B cell (primary cell): ENCODE measurements at places on chromosomes 7 and 10. TPM values are rescaled to one million over a fixed set of nuclear protein-coding genes. Genes with fewer than 3 reads are reported as not detected.

Gene CPN1
- not detected in 2 replicates for total RNA-seq

DNA sequence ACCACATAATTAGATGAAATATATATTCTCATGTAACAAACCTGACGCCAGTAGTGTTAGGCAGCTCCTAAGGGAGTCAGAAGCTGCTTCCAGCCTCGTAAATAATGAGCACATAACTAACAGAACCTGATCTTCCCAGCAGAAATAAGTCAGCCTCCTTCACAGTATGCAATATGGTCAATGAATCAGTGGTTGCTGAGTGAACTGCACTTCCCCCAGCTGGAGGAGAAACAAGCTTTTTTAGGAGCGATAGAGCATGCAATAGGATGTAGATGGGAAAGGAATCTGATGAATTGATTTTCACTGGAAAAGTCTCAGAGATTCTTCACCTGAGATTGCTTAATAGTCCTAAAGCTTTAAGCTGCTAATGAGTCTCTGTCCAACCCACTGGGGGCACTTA is 337.2 kb upstream of the LRGUK start:
- H3K36me3 ChIP-seq: peaks cover 1% of the 10 kb centered on the region
- no peak overlapping the region for H3K27ac ChIP-seq
- no peak for DNase-seq
- no peaks in the 10 kb centered on the region for H3K4me1 ChIP-seq

Gene TAS2R3
- 8.6 and 9.5 TPM in 2 replicates for total RNA-seq

Gene PILRA
- total RNA-seq: 9.8 and 10.3 TPM in 2 replicates
